ENCODE measurements at places on chromosomes 3 and 15.

GRCh38 chr15:98729446-98730042 lies 81.2 kb downstream of the IGF1R start:
- DNase-seq, result peak; percentile 44

- DNase-seq, result no peak
These were observed 10.3 kb upstream of the DIPK2A start for GRCh38 chr3:143961342-143961741.

GRCh38 chr3:17585394-17586325 lies 156.8 kb downstream of the TBC1D5 start:
- DNase-seq, result no peak

DNA sequence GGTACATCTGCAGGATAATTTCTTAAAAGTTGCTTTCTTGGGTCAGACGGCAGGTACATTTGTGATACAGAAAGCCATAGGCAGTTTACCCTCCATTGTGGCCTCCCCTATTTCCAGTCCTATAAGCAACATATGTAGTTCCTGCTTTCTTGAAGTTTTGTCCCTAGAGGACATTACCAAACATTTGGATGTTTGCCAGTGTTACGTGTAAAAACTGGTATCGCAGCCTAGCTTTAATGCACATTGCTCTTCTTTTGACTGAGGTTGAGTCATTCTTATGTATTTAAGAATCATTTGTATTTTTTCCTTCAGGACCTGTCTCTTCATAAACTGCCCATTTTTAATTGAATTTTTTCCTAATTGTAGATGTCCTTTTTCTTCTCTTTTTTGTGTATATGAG lies 114.3 kb downstream of the DIPK2A start:
- DNase-seq, result no peak

DNA sequence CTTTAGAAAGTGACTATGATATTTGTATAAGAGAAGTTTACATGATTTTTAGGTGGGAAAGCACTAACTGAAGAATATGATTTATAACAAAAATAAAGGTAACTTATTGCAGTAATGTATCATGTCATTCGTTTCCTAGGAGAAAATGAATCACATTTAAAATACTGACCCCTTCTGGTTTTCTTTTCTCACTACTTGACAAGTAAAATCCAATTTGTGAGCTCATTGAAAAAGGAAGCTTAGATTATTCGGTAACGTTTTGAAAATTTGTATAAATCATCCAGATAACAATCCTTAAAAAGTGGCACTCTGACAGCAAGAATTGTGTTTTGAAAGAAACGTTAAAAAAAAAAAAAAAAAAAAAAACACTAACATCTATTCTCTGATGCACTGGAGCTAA lies 39.0 kb downstream of the NSUN3 start:
- no peak for DNase-seq

- no peak for DNase-seq
These were observed 31.0 kb downstream of the DLEC1 start for GRCh38 chr3:38070013-38070412.

DNA sequence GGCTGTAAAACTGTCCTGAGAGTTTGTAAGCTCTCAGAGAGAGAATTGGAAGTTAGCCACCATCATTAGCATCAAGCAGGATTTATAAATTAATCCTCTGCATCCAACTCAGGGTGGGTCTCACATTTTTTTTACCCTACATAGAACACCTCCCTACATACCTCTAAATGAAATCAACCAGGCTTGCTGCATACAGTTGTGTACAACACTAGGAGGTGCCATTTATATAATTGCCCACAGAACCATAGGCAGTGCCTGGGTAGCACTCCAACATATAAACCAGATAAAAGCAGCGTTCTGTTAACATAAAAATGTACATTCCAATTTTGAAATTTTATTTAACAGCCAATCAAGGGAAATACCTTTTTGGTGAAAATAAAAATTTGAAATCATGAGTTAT lies 48.2 kb upstream of the SELENOK start:
- DNase-seq, result no peak

DNA sequence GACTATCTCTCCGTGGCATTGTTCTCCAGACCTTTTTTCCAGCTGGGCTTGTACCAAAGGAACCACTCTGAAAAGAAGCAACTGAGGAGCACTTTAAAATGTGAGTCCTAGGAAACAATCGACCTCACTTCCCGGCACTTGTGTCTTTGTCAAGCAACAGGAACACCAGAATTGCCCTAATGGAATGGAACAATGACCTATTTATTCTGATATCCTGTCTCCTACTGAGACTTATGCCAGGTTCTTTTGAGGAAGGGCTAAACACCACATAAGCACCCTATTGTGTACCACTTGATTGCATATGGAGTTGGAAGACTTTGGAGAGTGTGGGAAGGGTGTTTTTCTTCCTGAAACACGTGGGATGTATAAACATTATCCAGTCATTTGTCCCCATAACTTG lies 56.8 kb upstream of the TGFBR2 start:
- DNase-seq, result no peak

DNA sequence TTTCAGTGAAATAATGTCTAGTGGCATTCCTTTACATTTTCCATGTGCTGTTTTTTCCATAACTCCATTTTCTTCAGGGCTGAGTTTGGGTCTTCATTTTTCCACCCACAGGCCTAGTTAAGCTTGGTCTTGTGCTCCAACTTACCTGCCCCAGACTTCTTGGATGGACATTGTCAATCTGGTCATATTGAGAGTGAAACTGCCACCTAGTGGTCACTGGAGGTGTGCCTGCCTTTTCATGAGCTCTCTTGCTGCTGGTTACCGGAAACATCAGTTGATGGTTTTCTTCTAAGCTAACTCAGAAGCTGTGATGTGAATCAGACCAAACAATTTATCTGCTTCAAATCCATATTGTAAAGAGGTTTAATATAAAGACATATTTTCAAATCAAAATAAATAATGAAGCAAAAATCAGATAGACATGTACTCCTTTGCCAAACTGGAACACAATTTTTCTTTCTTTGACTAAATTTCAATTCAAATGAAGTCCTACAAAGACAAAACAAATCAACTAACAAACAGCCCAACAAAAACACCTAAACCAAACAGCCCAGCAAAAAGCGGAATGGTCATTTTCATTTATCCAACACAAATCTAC lies 135.1 kb upstream of the RASGRP1 start:
- peak; percentile 18 for DNase-seq

DNA sequence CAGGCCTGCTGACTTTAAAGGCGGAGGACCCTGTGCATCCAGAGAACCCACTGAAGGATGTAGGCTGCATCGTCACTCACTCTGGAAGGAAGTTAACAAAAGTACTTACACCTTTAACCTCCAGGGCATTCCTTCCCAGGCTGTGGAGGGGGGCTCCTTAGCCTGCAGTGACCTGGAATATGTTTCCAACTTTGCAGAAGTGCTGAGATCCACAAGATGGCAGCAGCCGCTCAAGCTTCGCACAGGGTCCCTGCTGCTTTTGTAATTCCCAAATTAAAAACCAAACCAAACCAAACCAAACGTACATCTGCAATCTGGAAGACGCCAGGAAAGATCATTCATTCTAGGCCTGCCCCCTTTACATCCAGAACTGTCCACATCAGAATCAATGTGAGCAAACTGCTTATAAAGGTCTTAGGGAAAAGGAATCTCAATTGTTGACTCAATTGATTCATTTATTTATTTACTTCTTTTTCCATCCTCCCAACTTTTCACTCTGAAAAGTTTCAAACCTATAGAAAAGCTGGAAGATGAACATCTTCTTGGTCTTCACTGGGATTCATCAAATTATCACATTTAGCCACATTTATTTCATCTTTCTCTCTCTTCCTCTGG lies 70.5 kb upstream of the KLHL25 start:
- DNase-seq, result no peak

- no peak for DNase-seq
These were observed 388.7 kb upstream of the SGO1 start for GRCh38 chr3:20574746-20575145.

DNA sequence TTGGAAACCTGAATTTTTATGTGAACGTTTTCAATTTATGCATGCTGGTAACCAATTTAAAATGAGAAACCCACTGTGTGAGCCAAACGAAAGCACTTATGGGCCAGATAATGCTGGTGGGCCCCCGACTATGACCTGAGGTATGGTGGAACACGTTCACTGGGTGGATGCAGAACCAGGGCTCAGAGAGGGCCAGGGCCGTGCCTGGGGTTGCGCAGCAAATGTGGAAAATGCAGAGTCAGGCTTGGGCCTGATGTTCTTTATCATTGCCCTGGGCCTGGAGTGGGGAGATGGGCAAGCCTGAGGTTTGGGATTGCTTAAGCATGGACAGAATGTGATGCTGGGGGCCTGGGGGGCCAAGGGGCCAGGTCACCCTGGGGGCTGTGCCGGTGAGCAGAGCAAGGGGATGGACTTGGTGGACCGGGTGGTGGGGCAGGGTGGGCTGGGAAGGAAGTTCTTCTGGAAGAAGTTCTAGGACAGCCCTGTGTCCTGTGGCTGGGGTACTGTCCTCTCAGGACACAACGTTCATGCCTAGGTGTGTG lies 17.9 kb downstream of the FBLN2 start:
- DNase-seq, result no peak

- DNase-seq, result no peak
These were observed 52.1 kb downstream of the TM2D3 start for GRCh38 chr15:101600035-101600434.

DNA sequence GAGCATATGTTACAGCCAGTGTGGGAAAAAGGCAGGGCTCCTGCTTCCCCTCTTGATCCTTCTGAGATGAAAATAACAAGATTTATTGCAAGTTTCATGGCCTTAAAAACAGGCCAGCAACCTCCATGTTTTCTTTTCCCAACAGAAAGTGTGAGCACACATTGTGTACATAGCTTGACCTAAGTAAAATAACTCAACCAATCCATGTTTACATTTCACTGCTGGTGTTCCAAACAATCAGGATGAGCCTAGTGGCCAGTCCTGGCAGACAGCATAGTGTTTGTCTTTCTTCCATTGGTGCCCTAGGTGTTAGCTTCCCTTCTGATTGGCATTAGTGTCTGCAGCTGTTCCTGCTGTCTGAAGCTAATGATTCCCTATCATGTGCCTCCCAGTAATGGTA lies 847.7 kb downstream of the EPHA3 start:
- no peak for DNase-seq

GRCh38 chr3:50357481-50357880 lies 1.8 kb downstream of the TMEM115 start:
- no peak for DNase-seq

- DNase-seq, result peak; percentile 15
These were observed 86.3 kb downstream of the TMEM108 start for GRCh38 chr3:133124511-133124910.

- no peak for DNase-seq
These were observed 67.9 kb downstream of the FEM1B start for GRCh38 chr15:68345481-68345880.

DNA sequence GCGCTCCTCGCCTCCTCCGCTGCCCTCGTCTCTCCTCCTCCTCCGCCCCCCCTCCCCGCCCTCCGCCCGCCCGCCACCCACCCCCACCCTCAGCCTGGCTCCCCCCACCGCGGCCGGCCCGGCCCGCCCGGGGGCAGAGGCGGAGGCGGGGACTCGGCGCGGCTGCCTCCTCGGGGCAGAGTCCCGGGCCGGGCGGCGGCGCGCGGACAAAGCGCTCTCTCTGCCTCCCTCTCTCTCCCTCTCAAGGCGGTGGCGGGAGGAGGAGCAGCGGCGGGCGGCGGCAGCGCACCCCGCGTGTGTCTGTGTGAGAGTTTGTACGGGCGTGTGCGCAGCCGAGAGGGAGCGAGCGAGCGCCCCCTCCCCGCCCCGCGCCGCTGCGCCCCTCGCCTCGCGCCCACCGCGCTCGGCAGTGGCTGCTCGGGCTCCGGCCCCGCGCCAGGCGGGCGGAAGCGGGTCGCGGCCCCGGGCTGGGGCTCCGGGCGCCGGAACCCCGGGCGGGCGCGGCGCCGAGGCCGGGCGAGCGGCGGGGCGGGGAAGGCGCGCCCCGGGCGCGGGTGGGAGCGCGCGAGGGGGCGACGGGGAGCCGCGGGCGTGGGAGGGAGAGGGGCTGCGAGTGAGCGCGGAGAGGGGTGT lies at the start of gene IGF2BP2:
Gene IGF2BP2 (minus strand): TSS at position 37 of the 633 bp plus-strand sequence. CDS start 82 bp downstream, outside the sequence.
- DNase-seq, result peak; percentile 74

GRCh38 chr15:90701048-90701447 lies 16.1 kb upstream of the BLM start:
- no peak for DNase-seq

GRCh38 chr3:90102146-90102545 lies 994.7 kb downstream of the EPHA3 start:
- DNase-seq, result no peak

GRCh38 chr15:98799461-98800390 lies 151.4 kb downstream of the IGF1R start:
- DNase-seq, result no peak

GRCh38 chr3:152328841-152329240 lies 60.1 kb downstream of the MBNL1 start:
- no peak for DNase-seq

- no peak for DNase-seq
These were observed 23.4 kb downstream of the WHAMM start for GRCh38 chr15:82832601-82833361.

DNA sequence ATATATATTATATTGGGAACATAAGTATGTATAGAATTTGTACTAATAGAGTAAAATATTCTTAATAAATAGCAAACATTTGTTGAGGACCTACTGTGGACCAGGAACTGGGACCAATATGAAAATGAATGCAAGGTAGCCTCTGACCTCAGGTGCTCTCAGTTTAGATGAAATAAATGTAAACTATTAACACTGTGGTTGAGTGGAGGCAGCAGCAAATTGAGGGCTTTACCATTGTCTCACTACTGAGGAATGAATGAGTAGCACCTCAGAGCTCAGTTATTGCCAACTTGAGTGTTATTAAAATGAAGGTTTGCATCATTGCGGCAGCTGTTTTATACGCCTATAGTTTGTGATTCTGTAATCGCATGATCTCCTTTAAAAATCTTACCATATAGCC lies 90.9 kb upstream of the CGNL1 start:
- DNase-seq, result no peak

GRCh38 chr3:118108769-118109168 lies 925.9 kb downstream of the IGSF11 start:
- no peak for DNase-seq

DNA sequence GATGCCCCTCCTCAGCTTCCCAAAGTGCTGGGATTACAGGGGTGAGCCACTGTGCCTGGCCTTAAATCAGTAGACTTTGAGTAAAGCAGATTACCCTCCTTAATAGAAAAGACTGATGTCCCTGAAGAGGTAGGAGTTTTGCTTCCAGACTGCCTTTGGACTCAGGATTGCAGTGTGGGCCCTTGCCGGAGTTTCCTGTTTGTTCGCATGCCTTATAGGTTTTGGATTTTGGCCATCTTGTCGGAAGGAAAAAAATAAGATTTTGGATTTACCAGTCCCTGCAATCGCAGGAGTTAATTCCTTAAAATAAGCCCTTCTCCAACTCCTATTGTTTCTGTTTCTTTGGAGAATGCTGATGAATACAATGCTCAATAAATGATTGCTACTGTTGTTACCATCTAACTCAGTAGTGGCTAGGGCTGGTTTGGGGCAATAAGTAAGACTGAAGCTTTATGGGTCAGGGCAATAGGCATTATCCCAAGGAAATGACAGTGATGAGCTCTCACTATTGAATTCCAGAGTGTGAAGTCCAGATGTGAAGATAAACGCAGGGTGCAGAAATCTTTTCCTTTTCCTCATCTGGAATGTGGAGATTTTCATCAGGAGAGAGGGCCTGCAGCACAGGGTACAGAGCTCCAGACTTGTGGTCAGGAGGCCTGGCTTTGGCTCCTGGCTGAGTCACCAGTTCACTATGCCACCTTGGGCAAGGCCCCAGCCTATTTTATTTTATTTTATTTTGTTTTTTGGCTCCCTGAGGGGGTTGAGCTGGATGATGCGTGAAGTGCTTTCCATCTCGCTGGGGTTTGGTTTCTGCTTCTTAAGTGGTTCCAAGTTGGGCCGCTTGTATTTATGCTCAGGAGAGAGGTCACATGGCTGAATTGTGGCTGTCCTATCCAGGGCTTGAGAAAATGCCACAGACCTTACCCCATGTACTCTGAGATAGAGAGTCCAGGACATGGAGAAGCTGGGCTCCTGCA lies 25.3 kb downstream of the FOXL2 start:
- DNase-seq, result no peak
